ENCODE measurements at places on chromosomes 4 and X. TPM values are rescaled to one million over a fixed set of nuclear protein-coding genes. Genes with fewer than 3 reads are reported as not detected.

GRCh38 chr4:172982151-172982590 is 186.4 kb upstream of the GALNT7 start:
- peak; percentile 67 for DNase-seq

Gene VEGFD
- total RNA-seq: 0.28 TPM

- DNase-seq: no peak
Measured at GRCh38 chrX:133402042-133402453, 13.2 kb downstream of the GPC4 start.

GRCh38 chr4:1981251-1982058 is 27.3 kb downstream of the NELFA start:
- DNase-seq: no peak

- DNase-seq: no peak
Measured at GRCh38 chr4:5705647-5706320, 2.6 kb downstream of the EVC2 start.

DNA sequence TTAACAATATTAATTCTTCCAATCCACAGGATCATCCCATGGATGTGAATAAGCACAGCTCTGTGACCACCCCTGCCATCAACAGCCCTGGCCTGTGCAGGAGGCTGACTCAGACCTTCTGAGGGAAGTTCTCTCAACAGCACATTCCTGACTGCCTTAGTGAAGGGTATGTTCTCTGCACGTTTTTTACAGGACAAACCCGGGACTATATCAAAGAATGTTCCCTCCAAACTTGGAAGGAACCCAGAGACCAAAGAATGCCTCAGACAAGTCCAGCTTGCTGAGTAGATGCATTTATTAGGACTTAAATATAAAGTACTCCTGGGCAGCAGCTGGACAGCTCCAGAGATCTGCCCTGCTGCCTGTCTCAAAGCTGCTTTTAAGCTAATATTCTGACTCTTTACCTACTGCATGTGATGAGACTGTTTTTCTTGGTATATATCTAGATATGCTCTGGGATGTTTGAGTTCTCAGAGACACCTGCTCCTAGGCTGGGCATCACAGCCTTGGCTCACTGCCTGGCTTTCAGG is 1127.8 kb upstream of the PRKX start:
- DNase-seq: no peak

GRCh38 chrX:13102636-13103035 is 58.2 kb upstream of the FAM9C start:
- DNase-seq: no peak

DNA sequence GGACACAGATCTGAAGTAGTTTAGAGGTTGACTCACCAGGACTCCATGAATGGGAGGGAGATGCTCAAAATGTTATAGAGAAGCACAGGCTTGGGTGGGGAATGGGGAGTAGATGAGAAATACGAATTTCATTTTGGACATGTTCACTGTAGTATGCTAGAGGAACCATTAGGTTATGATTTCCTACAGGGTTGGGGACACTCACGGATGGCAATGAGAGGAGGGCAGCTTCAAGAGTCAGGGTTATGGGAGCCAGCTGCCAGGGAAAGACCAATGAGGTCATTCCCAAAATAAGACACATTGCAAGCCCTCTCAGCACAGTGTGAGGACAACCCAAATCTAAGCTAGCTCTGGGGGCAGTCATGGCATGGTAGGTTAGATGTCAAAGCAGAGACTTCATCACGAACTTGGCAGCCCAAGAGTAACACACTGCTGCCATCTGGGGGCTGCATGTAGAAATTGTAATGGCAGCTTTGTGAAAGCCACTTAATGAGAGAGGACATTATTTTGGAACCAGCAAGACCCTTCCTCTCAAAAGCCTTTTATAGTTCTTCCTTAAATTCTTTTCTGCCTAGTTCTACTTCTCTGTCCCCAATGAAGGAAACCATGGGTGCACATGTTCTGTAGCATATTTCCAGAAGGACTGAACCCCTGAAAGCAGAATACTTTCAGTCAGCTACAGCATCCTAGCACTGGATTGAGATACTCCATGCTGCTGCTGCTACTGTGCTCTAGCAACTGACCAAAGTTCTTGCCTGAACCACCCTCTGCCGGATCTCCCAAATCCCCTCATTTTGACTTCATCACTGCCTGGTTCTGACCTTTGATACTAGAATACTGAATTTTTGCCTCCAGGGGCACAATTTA is 16.2 kb upstream of the ZCCHC12 start:
- DNase-seq: no peak

Gene RBM46
- total RNA-seq: not detected

- no peak for DNase-seq
Measured at GRCh38 chr4:147837435-147837834, 105.5 kb downstream of the ARHGAP10 start.

- DNase-seq: no peak
Measured at GRCh38 chr4:8171984-8172924, 13.6 kb upstream of the ABLIM2 start.

- peak; percentile 17 for DNase-seq
Measured at GRCh38 chrX:52574416-52575275, 57.8 kb upstream of the XAGE1B start.

DNA sequence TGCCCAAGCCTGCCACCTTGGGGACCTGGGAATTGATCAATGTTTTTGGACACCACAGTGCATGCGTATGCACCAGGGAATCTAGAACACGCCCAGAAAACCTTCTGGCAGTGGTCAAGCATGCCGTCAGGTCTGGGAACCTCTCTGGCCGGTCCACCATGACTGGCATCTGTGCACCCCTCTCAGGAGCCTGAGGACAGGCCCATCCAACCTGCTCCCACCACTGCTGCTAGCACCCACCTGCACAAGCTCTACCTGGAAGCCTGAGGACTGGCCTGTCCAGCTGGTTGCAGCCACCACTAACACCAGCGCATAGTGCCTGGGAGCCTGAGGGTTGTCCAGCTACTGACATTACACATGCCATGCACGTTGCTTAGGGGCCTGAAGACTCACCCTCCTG is 162.1 kb upstream of the GALNTL6 start:
- DNase-seq: no peak

Gene FGFBP1
- not detected for total RNA-seq

Gene HOPX
- total RNA-seq: 0.21 TPM

DNA sequence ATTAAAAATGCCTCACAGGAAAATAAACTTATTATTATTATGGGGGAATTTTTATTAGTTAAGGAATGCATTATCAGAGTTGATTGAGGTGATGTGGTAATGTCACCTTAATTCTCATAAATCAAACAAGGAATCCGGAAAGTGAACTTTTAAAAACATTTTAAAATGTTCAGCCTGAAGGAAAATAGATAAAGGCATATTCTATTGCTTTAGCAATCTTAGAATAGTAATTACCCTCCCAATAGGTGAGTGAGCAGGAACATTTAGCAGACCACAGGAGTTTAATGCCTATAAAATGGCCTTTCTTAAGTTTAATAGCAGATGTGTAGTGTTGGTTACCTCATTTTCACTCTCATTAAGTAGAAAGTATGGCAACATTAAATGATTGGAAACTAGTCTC is 160.9 kb upstream of the MAD2L1 start:
- DNase-seq: no peak

DNA sequence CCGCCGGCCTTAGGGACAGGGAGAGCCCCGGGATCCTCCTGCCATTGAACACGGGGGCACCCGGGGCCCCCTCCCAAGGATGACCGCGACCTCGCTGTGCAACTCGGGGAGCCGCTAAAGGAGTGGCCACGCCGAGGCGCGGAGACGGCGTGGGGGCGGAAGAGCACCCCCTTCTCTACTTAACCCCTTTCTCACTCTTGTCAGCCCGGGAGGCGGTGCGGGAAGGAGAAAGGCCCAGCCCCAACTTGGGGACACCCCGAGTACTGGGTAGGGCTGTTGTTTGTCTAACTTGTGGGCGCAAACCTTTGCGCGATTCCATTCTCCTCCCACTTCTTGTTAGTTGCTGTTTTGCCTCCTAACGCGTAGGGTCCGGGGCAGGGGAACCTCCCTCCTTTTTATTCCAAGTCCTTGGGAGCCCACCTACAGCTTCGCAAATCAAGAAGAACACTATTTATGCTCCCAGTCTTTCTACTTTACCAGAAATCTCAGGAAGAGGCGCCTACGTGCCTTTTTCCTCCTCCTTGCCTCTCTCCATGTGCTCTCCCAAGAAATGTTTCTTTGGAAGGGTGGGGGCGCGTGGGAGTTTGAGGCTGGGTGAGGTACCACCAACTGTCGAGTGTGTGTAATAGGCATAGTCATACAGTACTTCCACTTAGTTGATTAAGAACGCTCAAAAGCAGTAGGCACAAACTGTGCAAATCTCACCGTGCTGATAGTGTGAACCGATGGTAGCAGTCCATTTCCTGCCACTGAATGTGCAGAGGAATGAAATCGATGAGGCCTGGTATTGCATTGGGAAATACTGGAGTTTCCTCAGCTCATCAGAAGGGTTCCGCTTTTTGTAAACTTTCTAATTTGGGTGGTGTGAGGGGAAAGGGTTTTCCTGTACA is 813 bp downstream of the DIAPH2 start:
- DNase-seq: no peak

Gene PNCK
- not detected for total RNA-seq

DNA sequence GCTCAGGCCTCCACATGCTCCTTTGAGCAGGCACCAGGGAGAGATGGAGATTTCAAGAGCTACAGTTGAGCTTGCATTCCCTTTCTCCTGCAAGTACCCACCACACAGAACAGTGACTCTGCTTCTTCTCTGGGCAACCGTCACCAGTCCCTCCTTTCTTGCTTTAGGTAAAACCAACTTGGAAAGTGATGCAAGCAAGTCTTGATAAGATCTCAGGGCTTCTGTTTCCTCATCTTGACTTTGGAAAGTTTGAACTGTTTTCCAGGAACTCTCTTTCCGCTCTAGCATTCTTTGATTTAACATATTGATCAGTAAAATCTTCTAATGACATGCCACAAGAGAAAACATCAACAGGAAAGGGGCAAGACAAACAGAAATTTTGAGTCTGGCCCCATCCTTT is 73.7 kb downstream of the USP46 start:
- no peak for DNase-seq

- DNase-seq: no peak
Measured at GRCh38 chr4:86657382-86657781, 63.3 kb downstream of the PTPN13 start.

Gene DCAF8L2
- not detected for total RNA-seq

Gene PITX2
- 0.26 TPM for total RNA-seq

Gene PLRG1
- 130 TPM for total RNA-seq

DNA sequence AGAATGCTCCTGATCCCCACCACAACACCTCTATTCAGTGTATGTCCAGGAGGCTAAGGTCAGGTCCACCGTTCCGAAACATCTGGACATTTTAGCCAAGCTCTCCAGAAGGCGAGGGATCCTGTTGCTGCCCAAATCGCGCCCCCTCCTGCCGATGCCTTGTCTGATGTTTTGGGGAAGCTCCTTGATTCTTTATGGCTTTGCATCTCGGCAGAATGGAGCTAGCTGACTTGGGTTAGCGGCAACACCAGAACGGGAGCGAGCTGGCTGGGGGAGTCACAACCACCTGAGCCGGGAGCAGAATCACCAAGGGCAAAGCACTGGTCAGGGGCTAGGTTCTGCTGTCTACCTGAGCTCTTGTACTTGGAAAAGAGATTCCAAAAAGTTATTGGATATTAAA is 6.6 kb upstream of the POU3F4 start:
- no peak for DNase-seq

Gene CT45A3
- not detected for total RNA-seq

DNA sequence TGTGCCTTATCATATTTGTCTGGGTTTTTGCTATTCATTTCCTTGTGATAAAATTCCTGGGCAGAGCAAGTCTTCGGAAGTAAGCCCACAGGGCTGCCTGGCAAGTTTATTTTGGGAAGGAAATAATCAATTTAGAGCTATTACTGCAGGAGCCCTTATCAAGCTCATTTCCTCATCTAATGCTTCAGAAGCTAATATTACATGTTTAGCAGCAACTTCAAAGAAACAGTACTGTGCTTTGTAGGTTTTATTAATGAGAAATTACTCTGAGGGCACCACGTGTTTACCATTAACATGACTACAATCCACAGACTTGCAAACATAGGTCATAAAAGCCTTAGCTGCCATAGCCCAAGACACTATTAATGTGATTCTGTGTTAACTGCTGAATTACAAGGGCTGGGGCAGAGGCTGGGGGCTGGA is 540.0 kb downstream of the SPRY1 start:
- DNase-seq: no peak

DNA sequence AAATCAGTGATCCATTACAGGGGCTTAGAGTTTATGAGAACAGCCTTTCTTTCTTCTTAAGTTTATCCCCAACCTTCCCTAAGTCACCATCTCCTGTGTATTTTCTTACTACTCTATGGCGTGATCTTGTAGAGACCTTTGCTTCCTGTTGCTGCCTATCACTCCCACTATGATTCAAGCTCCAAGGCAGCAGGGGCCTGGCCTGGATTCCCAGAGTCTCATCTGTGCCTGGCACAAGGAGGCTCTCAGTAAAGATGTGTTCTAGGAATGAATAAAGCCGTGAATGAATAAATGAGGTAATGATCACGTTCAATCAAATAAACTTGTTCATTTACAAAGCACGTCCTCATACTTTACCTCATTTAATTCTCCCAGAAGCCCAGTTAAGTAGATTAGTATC is 45.4 kb downstream of the CC2D2A start:
- peak; percentile 13 for DNase-seq
